ENCODE measurements at places on chromosomes 2 and 18.

DNA sequence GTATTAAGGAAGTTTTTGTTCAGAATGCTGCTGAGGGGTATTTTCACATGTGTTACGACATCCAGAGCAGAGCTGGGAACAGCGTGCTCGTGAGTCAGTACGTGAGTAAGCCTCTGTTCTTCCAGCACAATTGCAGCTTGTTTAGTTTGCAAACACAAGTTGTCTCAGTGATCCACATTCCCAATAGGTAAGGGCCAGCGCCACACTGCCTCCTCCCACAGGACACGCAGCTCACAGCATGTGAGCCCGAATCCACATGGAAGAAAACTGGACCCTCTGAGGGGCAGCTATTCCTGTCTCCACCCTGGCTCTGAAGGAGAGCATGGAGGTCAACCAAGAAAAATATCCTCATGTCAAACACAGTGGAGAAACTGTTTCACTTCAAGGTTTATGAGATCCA, 173.9 kb upstream of the PID1 start:
- DNase-seq: no peak

- DNase-seq: no peak
These were observed 63.9 kb downstream of the SPRED2 start for GRCh38 chr2:65368468-65368867.

GRCh38 chr2:216553482-216554240, 55.0 kb downstream of the RPL37A start:
- DNase-seq: no peak

DNA sequence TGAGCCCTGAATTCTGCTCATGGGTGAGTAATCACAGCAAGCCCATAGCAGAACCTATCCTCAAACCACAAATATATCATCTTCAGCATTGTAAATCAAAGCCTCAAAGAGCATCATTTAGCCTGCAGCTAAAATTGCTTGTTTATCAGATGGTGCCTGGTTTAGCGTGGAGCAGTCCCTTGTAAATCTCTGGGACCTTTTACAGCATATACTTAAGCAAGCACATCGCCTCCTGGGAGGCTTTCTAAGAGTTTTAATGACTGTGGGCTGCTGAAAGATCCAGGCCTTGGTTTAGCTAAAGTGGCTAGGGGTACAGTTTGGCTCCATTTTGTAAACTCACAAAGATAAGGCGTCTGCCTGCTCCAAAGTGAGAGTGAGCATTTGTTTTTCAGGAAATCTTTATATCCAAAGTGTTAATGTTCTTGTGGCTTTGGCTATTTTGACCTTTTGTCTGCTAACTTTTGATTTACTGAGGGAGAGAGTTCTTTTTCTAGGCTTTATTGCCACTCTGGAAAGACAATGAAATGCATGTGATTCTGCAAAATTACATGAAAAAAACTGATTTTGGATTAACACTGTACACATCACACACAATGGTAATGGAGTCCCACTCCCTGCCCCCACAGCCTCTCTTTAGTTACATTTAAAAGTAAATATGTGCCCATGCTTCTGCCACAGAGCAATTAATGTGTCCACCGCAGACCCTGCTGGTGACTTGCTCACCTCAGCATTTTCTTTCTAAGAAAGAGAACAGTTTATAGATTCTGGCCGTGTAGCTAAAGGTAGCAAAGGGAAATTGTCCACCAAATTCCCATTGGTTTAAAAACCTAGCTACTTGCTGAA, 194.8 kb downstream of the LNPK start:
- DNase-seq: peak; percentile 92

- DNase-seq: no peak
These were observed 112.4 kb upstream of the SLC66A3 start for GRCh38 chr2:11042841-11043240.

- no peak for DNase-seq
These were observed at the start of gene ANKRD53 for GRCh38 chr2:70978341-70979179. ANKRD53 (plus strand) TSS chr2:70978630; CDS start chr2:70978646, 16 bp downstream.
